HuH-7 (cell line): ENCODE measurements at places on chromosomes 7 and 10.

GRCh38 chr10:128339753-128340152, 213.5 kb upstream of the MKI67 start:
- no peak for DNase-seq

GRCh38 chr10:122551450-122551849, 9.1 kb upstream of the DMBT1 start:
- peak; percentile 44 for DNase-seq

DNA sequence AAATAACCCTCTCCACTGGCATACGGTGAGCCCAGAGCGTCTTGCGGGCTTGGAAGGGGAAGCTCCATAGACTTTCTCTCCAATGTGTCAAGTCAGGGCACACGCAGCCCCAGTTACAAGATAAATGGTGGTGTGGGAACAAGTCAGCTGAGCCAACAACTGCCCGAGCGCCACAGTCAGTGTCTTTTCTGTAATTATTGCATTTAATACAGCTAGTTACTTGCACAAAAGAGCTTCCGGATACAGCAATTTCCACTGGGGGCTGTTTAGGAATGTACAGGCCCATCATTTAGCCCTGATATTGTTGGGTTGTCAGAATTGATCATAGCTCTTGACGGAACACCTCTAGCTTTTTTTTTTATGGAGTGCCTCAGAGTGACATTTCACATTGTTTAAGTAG, 193.5 kb upstream of the SP8 start:
- DNase-seq = no peak

- no peak for DNase-seq
Measured at GRCh38 chr7:120030876-120031275, 242.1 kb upstream of the KCND2 start.

DNA sequence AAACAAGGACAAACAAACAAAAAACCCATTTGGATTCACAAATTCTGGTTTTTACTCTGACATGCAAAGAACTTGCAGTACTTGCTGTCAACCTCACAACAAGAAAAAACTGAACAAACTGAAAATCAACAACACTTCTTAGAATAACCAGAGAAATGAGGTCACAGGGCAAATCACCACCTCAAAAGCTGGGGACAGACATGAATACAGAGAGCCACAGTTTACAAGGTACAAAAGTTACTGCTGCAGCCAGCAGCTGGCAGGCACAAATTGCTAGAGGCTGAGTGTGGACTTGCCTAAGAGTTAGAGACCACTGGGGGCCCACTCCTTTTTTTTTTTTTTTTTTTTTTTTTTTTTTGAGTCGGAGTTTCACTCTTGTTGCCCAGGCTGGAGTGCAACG, 15.0 kb upstream of the RNF32 start:
- DNase-seq = no peak

GRCh38 chr7:20395104-20395503, 64.4 kb downstream of the ITGB8 start:
- DNase-seq = no peak

DNA sequence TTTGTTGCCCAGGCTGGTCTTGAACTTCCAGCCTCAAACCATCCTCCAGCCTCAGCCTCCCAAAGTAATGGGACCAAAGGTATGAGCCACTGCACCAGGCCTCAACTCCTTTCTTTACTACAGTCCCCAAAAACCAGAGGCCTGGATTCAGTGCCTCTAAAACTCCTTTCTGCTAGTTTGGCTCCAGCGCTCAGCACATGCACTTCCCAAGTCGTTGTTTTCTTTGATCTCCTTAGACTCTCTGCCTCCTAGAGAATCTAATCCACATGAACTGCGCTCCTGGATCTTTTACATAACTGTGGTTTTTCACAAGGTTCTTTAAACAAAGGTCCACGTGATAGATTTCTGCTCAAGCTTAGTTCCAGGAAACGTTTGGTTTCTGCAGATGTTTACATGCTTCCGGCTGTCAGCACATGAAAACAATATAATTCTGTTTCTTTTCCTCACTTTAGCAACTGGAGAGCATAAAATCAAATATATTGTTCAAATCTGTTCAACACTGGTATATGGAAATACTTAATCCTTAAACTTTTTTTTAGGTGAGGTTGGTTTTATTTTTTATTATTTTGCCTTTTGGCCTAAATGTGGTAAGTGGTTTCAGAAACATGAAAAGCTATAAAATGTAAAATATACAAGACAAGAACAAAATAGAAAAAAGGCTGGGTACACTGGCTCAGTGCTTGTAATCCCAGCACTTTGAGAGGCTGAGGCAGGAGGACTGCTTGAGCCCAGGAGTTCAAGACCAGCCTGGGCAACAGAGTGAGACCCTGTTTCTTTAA, 270.5 kb upstream of the MKLN1 start:
- DNase-seq = peak; percentile 33

DNA sequence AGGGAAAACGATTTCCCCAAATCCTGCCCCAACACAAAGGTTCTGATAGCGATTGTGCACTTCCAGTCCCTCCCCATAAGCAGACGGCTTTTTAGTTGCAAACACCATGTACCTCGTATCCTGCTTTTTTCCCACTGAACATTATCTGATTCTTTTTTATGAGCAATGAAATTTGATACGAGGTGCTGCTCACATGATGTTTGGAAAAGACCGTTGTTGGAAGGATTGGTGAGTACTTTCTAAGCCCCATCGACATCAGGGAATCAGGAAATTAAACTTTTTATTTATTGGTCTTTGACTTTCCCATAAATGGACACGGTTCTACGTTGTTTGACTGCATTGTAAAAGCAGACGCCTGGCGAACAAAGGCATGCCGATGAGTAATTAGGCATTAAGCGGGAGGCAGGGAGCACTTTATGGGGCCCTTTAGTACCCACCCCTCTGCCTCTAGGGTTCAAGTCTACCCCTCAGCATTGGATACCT, 49.4 kb downstream of the TEX36 start:
- DNase-seq = no peak

GRCh38 chr7:125130173-125130572, 200.5 kb upstream of the POT1 start:
- no peak for DNase-seq

GRCh38 chr10:100744987-100745881, at the start of gene PAX2:
Gene PAX2, plus strand, starts transcription at chr10:100745582. Its CDS starts 679 bp downstream, at chr10:100746261.
- DNase-seq = no peak

- no peak for DNase-seq
Measured at GRCh38 chr10:62880162-62880561, 64.0 kb upstream of the EGR2 start.

DNA sequence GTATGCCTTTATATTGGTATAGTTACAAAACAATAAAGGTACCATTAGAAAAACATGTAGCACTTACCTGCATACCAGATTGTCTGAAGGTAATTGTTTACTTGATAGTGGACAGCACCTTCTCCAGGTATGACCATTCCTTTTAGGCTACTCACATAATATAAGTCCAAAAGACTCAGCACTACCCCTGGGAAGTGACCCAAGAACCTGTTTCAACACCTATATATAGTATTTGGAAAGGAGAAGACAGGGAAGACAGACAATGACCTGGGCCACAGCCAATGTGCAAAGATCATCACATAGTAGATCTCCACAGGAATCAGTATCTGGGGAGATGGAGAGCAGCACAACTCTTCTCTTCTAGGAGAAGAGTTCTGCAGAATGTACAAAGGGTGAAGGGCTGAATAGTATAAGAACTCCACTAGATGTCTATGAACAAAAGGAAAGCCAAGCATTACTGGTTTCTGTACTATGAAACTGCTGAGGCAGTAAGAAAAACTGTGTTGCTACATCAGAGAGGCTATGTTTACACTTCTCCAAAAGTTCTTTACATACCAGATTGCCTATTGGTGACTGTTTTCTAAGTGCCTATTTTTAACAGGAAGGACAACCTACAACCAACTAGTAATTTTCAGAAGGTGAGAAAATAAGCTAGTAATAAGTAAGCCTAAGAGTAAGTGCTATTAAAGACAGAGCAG, 159.2 kb downstream of the BTAF1 start:
- no peak for DNase-seq

GRCh38 chr7:102434039-102434486, 688 bp downstream of the ORAI2 start:
- no peak for DNase-seq

- no peak for DNase-seq
Measured at GRCh38 chr7:88042157-88042556, 108.1 kb downstream of the ADAM22 start.

GRCh38 chr7:115007751-115008150, 85.9 kb downstream of the MDFIC start:
- no peak for DNase-seq

DNA sequence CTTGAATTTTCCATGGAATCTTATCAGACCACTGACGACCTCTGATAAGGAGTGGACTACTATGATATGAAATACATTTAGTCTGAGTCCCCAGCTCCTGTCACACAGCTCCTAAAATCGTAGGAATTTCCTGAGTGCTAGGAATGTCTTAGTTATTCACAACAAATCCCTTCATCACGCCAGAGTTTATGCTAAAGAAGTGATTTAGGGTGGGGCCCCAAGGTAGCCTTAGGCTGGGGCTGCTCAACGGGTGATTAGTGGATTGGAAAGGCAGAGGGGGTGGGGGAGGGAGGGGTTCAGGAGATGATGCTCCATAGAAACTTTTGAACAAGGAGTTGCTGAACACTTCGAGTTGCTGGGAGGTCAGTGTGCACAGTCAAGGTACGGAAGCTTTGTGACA, 7.0 kb upstream of the TET1 start:
- no peak for DNase-seq

- no peak for DNase-seq
Measured at GRCh38 chr7:2482725-2483451, 6.7 kb upstream of the GRIFIN start.

DNA sequence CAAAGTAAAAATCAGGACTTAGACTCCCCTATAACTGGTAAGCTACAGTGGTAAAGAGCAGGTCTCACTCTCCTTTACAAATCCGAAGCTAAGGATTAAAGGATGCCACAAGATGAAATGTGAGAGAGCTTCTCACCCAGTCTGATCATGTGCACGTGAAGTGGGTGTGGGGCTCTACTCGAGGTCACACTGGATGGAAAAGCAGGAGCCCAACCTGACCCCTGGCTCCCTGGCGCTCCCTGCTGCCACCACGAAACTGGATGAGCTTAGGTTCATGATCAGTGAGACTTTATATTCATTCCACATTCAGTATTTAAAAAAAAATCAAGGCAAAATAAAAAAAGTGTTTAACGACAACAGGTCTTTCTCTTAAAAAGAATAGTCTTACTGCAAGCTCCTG, 21.7 kb upstream of the FOXI2 start:
- no peak for DNase-seq

DNA sequence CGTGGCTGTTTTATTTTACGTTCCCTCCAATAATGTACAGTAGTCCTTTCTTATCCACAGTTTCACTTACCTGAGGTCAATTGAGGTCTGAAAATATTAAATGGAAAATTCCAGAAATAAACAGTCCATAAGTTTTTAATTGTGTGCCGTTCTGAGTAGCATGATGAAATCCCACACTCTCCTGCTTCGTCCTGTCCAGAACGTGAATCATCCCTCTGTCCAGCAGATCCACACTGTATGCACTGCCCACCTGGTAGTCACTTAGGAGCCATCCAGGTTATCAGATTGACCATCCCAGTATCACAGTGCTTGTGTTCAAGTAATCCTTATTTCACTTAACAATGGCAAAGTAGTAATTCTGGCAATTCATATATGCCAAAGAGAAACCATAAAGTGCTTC, 46.3 kb downstream of the STARD3NL start:
- no peak for DNase-seq

- no peak for DNase-seq
Measured at GRCh38 chr10:77550378-77550777, 87.2 kb downstream of the KCNMA1 start.
